Osteocyte (in vitro differentiated cells): ENCODE measurements at places on chromosomes 5 and 9. TPM values are rescaled to one million over a fixed set of nuclear protein-coding genes. Genes with fewer than 3 reads are reported as not detected.
A peak's percentile ranks its signal among the peaks of the same experiment; 100 is the strongest.

DNA sequence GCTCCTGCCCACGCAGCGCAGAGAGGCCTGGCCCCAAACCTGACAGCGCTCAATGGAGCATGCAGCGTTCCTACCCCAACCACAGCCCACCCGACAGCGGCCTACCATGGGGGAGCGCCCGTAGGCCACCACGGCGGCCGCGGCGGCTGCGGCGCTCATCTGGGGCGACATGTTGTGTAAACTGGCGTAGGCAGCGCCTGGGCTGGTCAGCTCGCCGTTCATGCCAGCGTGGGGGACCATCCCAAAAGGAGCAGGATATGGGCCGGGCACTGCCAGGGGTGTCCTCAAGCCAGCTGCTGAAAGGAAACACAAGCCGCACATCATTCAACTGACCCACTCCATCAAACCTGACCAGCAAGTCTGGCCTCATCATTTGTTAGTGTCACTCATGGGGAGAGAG lies 77.7 kb downstream of the TLE1 start:
- DNase-seq, result no peak

DNA sequence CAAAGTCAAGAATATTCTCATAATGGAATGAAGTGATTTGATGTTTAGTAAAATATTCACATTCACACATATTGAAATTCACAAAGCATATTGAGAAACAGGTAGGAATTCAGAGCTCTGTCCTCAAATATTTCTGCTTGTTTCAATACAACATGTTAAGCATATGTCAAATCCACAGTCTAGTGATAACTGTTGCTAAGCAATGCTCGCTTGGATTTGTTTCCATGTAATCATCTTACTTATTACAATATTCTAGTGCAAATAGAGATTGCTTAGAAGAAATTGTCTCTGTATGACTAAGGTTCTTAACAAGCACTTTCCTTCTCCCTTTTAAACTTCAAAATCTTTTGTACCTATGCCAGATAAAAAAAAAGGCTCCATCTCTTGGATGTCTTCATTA lies 995.7 kb downstream of the CDH18 start:
- DNase-seq, result no peak

DNA sequence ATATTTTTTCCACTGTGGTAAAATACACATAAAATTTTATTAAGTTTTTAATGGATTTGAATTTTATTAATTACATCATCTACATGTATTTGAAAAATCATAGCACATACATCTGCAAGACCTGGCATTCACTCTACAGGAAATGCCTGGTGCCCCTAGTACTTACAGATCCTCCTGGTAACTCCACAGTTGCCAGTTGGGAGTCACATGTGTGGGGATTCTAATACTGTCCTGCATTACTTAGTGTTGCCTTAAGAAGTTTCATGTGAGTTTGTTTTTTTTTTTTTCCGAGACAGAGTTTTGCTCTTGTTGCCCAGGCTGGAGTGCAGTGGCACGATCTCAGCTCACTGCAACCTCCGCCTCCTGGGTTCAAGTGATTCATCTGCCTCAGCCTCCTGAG lies 18.1 kb downstream of the KDM3B start:
- no peak for DNase-seq

GRCh38 chr5:96318569-96319110 lies 114.4 kb downstream of the PCSK1 start:
- DNase-seq, result no peak

- DNase-seq, result no peak
Observed at GRCh38 chr9:91445135-91445534, 21.5 kb upstream of the NFIL3 start.

GRCh38 chr9:136499071-136499934 lies 16.5 kb upstream of the SEC16A start:
- DNase-seq, result no peak

DNA sequence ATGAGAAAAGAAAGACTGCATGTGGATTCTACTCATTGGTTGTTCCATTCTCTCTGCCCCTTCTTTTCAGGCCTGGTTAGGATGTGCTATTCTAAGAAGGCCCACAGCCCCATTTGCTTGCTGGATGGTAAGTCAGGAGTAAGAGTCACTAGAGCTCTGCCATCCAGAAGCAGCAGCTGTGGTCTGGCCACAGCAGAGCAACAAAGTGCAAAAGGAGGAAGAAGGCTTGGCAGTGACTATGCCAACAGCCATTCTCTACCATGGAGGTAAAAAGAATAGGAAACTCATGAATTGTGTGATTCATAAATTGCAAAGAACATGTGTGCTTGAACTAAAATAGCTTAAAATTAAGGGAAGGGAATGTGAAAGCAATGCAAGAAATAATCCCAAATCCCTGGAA lies 20.9 kb downstream of the KLHL3 start:
- no peak for DNase-seq

- DNase-seq, result no peak
Observed at GRCh38 chr9:84570482-84571154, 98.9 kb upstream of the NTRK2 start.

DNA sequence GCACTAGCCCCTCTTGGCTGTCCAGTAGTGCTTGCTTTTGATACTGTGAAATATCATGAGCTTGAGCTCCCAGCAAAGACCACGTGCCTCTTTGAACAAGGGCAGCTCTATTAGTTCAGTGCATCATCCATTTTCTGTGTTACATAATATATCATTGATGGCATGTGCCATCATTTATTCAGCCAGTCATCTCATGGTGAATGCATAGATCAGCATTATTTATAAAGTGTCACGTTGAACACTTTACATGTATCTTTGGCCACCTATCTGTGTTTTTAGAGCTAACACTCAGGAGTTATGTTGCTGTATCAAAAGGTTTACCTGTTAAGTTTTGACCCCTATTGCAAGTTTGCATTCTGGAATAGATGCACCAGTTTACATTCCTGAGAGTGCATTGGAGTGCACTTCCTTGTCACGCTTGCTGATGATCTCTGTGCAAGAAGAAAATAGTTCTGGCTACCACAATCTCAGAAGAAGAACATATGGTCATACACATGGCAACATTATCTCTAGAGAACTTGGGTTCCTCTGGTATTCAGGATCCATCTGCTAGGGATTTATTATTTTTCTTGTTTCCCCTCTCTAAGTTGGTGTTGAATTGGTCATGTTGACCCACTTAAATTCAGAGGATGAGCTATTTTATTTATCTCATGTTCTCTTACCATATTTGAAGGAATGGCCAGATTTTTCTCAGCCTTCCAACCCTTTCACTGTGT lies 120.9 kb downstream of the SH3GL2 start:
- no peak for DNase-seq

The NR2F1 gene
- total RNA-seq, result 189 and 197 TPM in 2 replicates

The CAMLG gene
- total RNA-seq, result 48.7 and 49.6 TPM in 2 replicates

GRCh38 chr5:168482361-168482760 lies 3.9 kb upstream of the RARS1 start:
- DNase-seq, result no peak

The ZFP2 gene
- total RNA-seq, result 1.2 and 1.7 TPM in 2 replicates

DNA sequence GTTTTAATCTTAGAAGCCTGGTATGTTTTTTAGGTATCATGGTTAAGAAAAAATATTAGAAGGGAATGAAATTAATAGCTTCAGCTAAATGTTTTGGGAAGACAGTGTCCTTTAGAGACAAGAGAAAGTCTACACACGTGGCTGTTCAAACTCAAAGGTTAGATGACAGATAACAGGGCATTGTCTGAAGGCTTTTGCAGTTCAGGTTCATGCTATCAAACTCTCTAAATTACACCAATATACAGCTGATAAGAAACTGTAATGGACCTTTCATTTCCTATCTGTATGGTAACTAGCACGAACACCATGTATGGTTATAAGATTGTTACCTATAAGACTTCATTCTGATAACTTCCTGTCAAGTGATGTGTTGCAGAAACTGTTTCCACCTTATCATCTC lies 240.6 kb upstream of the MEF2C start:
- DNase-seq, result no peak

DNA sequence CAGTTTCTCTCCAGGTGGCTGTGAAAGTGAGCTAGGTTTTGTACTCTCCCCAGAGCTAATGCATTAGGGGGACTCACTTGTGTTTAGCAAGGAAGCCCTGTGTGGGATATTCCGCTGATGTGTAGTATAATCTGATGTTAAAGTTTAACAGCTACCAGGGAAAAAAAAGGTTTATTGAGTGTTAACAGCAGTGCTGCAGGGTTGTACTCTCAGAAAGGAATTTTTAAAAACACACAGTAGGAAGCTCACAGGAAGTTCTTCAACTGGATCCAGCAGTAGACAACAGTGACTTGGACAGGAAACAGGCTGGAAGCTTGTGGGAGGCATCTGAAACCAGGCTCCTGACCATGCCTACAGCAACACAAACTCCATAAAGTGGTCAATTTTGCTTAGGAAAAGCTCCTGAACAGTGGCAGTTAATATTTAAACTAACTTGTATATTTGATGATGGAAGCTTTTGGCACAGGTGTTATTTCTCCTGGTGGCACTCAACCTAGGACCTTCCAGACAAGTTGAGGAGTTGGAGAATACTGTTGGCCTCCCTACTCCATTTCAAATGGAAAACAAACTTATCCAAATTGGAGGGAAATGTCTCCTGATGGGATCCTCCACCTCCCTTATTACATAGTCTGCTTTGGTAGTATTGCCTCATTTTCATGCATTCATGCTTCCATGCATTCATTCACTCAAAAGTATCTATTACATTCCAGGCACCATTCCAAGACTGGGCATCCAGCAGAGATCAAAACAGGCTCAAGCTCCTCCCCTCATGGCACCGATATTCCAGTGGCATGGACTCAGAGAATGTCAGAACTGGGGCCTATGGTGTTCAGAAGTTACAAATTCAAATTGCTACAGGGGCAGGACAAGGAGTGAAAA lies 54.7 kb downstream of the FOXD1 start:
- no peak for DNase-seq

The HRH2 gene
- not detected in 2 replicates for total RNA-seq

GRCh38 chr9:96020300-96020791 lies 144.9 kb downstream of the ERCC6L2 start:
- no peak for DNase-seq

- no peak for DNase-seq
Observed at GRCh38 chr9:77592476-77592875, 55.6 kb downstream of the GNA14 start.

The PLPPR1 gene
- total RNA-seq, result not detected in 2 replicates

- no peak for DNase-seq
Observed at GRCh38 chr5:150630461-150631325, 9.8 kb upstream of the SYNPO start.

DNA sequence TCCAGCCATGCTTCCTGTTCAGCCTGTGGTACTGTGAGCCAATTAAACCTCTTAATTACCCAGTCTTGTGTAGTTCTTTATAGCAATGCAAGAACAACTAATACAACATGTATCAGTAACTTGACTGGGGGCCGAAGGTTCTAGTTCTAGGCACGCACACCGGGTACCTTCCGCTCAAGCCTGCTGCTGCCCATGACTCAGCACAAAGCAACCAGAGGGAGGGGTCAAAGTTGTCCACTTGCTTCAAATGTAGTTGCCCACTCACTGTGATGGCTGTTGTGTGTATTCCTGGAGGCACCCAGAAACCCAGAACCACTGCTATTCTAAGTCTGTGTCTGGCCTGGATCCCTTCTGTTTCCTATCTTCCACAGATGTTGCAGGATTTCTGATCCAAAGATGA lies 222.6 kb downstream of the FRMD3 start:
- no peak for DNase-seq

GRCh38 chr9:88697764-88698432 lies 162.9 kb downstream of the NXNL2 start:
- peak; percentile 62 for DNase-seq

DNA sequence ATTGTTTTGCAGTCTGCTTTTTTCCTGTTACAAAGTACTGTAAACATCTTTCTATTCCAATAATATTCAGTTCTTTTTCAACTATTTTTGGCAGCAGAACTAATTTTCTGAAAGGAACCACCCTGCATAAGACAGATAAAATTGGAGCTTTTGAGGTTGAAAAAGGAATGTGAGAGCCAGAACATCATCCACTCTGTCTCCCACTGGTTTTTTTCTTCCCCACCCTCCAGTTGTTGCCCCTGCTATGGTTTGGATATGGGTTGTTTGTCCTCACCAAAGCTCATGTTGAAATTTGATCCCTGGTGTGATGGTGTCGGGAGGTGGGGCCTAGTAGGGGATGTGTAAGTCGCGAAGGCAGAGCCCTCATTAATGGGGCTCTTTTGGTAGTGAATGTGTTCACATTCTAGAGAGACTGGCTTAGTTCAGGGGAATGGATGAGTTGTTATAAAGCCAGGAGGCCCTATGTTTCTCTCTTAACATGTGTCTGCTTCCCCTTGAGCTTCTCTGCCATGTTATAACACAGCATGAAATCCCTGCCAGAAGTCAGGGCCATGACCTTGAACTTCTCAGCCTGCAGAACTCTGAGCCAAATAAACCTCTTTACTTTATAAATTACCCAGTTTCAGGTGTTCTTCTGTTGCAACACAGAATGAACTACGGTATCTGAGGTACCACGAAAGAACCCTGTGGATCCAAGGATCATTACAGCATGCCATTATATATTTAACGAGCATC lies 34.8 kb upstream of the MAST4 start:
- no peak for DNase-seq

- no peak for DNase-seq
Observed at GRCh38 chr5:154943527-154943926, 2.7 kb downstream of the MRPL22 start.

The RLN1 gene
- total RNA-seq, result not detected in 2 replicates

The CYSRT1 gene
- total RNA-seq, result 1.5 and 1.7 TPM in 2 replicates

- peak; percentile 82 for DNase-seq
Observed at GRCh38 chr5:137619191-137619870, 116.6 kb downstream of the KLHL3 start.

The FAM53C gene
- 45.6 and 45.7 TPM in 2 replicates for total RNA-seq

- DNase-seq, result no peak
Observed at GRCh38 chr5:7754997-7755596, 95.8 kb downstream of the CFAP90 start.

GRCh38 chr5:56286015-56286884 lies 53.1 kb upstream of the ANKRD55 start:
- no peak for DNase-seq

DNA sequence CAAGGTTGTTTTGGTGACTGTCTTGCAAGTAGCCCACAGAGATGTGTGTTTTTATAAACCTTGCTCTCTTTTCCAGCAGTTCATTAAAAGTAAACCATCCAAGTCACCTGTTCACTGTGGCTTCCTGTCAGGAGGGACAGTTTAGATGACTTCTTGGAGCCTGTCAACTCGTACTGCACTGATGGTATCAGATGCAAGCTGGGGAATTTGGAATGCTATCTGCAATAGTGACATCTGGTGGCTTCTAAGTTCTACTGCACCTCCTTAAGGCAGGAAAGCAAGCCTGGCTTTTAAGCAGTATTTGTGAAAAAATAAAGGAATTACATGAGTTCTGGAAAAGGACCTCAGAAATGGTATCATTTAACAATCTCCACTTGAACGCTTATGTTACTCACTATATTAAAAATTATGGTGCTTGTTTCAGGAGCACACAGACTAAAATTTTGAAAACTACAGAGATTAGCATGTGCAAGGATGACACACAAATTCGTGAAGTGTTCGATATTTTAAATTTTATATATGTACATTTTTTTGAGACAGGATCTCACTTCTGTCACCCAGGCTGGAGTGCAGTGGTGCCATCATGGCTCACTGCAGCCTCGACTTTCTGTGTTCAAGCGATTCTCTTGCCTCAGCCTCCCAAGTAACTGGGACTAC lies 164.0 kb downstream of the TTC39B start:
- no peak for DNase-seq

The NUTM2F gene
- not detected in 2 replicates for total RNA-seq

The FBXW5 gene
- 84.4 and 93.0 TPM in 2 replicates for total RNA-seq

GRCh38 chr5:126133424-126133823 lies 289.8 kb upstream of the GRAMD2B start:
- no peak for DNase-seq

GRCh38 chr9:137825324-137825989 lies 52.1 kb upstream of the CACNA1B start:
- no peak for DNase-seq
